Endodermal cell (in vitro differentiated cells): ENCODE measurements at places on chromosomes 4 and X.

DNA sequence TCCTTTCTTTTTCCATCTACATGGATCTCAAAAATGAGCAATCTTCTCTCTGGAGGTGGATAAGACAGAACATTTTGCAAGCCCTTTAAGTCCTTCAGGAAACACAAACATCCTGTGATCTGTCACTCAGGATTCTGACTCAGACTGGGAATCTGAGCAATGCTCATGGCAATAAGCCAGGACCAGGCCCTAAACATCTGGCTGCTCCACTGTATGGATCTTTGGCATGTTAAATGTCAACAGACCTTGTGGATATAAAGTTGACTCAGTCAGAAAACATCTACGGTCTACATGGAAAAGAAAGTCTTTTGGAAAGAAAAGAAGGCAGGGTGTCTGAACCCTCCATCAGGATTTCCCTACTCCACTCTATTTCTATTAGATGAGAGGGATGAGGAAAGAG is 17.8 kb upstream of the CHIC2 start:
- no peak for DNase-seq

DNA sequence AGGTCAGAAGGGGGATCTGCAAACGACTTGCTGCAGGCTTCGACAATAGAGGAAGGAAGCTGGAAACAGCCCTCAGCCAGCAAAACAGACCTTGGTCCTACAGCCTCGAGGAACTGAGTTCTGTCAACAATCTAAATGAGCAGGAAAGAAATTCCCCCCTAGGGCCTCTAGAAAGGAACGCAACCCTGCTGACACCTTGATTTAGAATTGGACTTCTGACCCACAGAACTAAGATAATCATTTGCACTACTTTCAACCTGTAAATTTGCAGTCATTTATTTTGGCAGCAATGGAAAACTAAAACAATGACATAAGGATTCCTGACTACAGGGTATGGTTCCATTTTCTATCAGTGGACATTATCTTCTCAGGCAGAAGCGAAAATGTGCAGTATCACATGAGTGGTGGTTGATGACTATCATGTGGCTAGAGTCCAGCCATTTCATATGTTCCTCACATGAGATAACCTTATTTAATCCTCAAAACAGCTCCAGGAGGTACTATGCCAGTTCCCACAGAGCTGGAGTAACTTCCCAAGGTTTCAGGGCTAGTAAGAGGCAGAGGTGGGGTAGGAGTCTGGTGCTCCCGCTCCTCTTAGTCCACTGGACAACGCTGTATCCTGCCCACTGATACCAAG is 61.6 kb downstream of the SAT1 start:
- DNase-seq: no peak

GRCh38 chr4:10981096-10981495 is 296.5 kb upstream of the CLNK start:
- DNase-seq: no peak

- DNase-seq: peak; percentile 75
Observed at GRCh38 chrX:54043541-54044125, 640 bp downstream of the PHF8 start.

GRCh38 chrX:14573161-14573560 is 43.8 kb downstream of the GLRA2 start:
- DNase-seq: no peak

DNA sequence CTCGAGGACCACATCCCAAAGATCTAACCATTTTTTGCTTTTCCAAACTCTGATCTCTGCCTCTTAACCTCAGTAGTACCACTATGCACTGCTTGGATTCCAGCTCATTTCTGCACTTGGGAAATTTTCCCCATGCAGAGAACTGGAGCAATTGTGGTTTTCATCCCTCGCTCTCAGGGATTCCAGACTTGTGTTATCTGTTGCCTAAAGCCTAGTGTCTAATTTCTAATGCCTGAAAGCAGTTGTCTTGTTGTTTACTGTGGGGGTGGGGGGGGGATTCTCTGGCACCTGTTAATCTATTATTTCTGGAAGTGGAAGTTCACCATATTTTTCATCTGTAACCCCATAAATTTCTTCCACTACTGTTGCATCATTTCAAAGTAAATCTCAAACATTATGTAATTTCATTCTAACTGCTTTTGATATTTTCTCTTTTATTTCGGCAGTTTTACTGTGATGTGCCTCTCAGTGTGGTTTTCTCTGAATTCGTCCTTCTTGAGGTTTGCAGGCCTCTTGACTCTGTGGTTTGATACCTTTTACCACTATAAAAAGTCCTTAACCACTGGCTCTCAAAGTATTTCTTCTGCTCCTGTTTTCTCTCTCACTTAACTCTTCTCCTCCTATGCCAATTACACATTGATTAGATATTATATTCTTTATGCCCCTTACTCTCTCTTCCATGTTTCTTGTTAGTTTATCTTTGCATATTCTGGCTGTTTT is 205.6 kb upstream of the EOLA2 start:
- DNase-seq: no peak

GRCh38 chrX:120452131-120452530 is 17.0 kb downstream of the LAMP2 start:
- DNase-seq: peak; percentile 70

DNA sequence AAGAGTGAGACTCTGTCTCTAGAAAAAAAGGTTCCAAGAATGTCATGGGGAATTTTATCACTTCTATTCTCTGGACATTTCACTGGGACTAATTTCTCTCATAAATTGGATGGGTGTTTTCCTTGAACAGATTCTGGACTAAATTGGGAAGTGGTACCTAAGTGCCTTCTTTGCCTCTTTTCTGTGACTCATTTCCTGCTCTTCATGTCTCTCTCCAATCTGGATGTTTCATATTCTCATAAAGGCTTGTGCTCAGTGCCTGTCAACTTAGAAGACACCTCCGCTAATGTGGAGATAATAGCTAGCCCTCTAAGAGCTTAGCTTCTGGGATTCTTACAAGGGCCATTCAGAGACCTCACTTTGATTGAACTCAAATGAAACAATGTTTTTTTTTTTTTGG is 38.0 kb upstream of the IGFBP7 start:
- DNase-seq: no peak

GRCh38 chrX:110222497-110223257 is 95.2 kb downstream of the AMMECR1 start:
- DNase-seq: no peak

DNA sequence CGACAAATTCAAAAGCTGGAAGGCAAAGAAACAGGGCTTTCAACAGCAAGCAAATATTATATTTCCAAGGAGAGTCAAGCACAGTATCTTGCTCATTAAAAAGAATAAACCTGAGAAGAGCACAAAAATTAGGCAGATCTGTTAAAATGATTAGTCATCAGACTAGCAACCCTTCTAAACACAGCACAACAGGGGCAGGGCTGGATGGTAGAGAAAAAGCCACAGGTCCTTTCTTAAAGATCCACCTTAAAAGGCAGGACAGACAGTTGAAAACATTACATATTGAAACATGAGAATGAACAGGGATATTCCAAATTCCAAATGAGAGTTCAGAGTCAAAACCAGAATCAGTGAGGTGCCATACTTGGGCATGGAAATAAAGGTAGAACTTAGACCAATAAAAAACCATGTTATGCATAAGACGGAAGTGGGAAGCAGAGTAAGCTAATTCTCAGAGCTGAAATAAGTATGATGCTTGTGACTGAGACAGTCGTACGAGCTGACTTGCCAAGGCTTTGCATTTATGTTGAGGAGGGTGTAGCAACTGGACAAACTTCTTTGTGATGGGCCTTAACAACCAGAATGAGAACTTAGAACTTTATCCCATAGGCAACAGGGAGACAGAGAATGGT is 126.9 kb upstream of the FAM9B start:
- no peak for DNase-seq

- DNase-seq: no peak
Observed at GRCh38 chrX:9188117-9188516, 154.2 kb upstream of the FAM9B start.

GRCh38 chr4:19497705-19498104 is 754.0 kb upstream of the SLIT2 start:
- no peak for DNase-seq

GRCh38 chr4:112521123-112522023 is 5.4 kb upstream of the NEUROG2 start:
- DNase-seq: peak; percentile 74
